Stimulated activated CD4-positive, alpha-beta T cell treated with anti-CD3 and anti-CD28 coated beads, Interleukin-12 subunit alpha, Interleukin-12 subunit beta, amount 100 ng/mL, for 48 hours (primary cell): ENCODE measurements at places on chromosomes 7 and 10.

- no peak for DNase-seq
Observed at GRCh38 chr10:52759154-52759553, 13.4 kb downstream of the MBL2 start.

DNA sequence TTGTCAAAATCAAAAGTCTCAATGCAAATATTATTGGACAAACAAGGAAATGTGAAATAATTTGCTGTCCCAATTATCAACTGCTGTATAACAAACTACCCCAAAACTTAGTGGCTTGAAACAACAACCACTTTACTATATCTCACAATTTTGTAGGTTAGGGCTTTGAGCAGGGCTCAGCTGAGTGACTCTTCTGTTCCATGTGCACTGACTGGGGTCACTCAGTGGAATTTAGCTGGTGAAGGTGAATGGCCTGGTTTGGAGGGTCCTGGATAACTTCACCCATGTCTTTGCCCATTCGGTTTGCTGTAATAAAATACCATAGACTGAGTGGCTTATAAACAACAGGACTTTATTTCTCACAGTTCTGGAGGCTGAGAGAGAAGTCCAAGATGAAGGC, 3.7 kb upstream of the GSDME start:
- no peak for DNase-seq

DNA sequence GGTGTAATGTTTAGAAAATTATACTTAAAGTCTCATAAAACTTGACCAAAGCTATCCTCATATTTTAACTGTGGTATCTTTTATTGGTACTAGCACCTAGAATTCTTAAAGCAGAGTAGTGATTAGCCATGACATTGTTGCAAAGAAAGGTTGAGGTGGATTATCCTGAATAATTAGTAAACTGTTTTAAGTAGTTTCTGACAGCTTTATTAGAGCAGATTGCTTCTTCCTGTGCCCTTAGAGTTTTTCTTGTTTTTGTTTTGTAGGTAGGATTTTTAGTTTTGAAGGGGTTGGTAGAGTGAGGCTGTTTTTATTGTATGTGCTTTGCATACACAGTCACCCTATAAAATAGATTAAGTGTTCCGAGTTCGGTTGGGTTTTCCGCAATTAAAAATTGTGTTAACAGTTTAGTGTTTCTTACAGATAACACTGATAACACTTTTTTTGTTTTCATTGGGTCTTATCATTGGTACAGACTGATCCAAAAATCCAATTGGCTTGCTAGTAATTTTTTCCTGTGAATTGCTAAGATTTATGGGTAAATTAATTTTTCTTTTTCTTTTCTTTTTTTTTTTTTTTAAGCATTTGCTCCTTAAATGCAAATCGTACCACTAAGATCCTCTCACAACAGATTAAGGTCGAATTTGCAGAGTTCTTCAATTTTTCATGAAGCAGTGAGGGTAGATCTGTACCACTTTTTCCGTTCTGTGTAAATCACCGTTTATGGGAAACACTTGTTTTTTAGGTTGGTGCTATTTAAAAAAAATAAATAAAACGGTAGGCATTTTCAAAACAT, 2.1 kb upstream of the PBLD start:
- no peak for DNase-seq

- no peak for DNase-seq
Observed at GRCh38 chr7:36962367-36962766, 238.1 kb upstream of the AOAH start.

GRCh38 chr7:120783721-120784120, 74.2 kb downstream of the TSPAN12 start:
- no peak for DNase-seq

- DNase-seq, result no peak
Observed at GRCh38 chr7:138837627-138838026, 39.6 kb upstream of the ATP6V0A4 start.

DNA sequence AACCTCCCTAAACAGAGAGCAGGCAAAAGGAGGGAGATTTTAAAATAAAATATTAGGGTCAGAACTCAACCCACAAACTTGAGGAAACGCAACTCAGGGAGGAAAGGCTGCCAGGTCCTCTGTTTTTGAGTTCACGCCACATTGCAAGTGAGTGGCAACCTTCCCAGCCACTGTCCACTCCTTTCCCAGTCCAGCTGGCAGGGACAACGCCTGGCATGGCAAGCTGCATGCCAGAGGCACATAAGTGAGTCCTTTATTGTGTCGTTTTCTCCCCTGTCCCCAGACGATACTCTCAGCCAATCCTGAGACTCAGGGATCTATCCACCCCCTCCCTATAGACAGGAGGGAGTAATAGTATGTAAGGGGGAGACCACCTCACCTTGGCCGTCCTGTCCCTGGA, 22.4 kb downstream of the FBXW4 start:
- DNase-seq, result no peak

DNA sequence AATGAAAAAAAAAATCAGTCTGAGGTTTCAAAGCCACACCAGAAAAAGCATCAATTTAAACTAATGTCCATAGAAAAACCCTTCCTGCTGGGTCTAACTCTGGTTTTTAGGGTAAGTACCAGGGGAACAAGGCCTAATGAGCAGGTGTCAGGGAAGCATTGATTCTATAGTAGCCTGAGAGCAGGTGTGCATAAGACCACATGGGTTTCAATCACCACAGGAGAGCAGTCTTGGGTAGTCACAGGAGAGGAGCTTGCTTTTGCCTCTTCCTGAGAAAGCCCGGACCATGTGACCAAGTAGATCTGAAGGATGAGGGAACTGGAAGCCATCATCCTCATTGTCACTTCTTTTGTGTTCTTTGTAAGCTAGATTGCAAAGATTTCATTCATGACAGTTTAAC, 66.3 kb upstream of the AGK start:
- no peak for DNase-seq

- no peak for DNase-seq
Observed at GRCh38 chr7:41287559-41288335, 415.1 kb downstream of the INHBA start.

DNA sequence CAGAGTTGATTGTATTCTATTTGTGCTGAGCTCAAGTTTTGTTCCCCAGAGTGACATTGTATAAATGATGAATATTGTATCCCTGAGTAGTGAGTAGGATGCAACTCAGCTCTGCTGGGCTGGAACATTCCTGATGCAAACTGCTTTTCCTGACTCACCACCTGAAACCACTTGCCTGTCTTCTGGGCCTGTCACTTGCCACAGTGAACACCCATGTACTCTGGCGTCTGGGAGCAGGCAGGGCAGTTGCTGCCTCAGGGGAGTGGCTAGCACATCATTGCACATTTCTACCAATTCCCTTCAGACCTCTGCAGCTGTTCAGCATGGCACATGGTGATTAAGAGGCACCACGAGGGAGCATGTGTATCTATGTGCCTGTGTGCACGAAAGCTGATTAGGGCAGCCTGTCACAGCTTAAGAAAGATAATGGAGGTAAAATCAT, 157.3 kb downstream of the SND1 start:
- DNase-seq, result peak; percentile 11

- no peak for DNase-seq
Observed at GRCh38 chr10:69685802-69686585, 55.9 kb downstream of the FAM241B start.

DNA sequence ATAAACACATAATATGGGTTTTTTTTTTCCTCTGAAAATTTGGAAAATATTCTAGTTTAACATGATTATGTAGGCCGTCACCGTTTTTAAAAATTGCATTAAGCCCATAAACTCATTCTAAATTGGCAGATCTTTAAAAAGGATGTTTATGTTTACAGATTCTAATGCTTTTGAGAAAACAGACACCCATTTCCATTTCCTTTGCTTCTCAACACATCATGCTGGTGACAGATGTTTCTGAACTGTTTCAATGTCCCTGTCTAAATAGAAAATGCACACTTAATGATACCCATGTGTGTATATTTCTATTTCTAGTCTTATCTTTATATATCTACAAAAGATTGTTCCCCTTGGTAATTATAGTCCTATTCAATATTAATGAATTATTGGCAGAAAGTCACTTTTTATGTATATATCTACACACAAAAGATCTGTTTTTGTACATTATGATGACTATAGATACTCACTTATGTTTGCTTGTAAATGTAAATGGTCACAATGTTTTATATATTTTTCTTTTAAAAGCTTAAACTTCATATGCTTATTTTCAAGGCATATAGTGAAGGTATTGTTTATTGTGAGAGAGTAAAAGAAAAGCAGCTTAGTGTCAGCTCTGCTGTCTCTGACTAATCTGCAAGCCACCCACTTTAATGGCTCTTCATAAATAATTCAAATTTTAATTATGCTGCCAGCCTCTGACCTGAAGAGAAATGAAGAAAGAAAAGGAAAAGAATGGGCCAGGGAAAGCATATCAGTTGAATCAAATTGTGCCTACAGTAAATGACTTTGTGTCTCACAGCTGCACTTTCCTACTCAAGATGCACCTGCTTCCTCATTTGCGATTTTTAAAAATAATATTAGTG, 179.4 kb downstream of the CACNA2D1 start:
- DNase-seq, result no peak
